Activated CD8-positive, alpha-beta memory T cell treated with anti-CD3 and anti-CD28 coated beads, Interleukin-2, amount 10 ng/mL, durations not matched to agents 7 days and 5 days (primary cell): ENCODE measurements at places on chromosomes 4 and X.

GRCh38 chr4:162849937-162850336 is 316.8 kb downstream of the NAF1 start:
- no peak for DNase-seq

GRCh38 chr4:61379406-61379805 is 179.3 kb downstream of the ADGRL3 start:
- DNase-seq, result no peak

DNA sequence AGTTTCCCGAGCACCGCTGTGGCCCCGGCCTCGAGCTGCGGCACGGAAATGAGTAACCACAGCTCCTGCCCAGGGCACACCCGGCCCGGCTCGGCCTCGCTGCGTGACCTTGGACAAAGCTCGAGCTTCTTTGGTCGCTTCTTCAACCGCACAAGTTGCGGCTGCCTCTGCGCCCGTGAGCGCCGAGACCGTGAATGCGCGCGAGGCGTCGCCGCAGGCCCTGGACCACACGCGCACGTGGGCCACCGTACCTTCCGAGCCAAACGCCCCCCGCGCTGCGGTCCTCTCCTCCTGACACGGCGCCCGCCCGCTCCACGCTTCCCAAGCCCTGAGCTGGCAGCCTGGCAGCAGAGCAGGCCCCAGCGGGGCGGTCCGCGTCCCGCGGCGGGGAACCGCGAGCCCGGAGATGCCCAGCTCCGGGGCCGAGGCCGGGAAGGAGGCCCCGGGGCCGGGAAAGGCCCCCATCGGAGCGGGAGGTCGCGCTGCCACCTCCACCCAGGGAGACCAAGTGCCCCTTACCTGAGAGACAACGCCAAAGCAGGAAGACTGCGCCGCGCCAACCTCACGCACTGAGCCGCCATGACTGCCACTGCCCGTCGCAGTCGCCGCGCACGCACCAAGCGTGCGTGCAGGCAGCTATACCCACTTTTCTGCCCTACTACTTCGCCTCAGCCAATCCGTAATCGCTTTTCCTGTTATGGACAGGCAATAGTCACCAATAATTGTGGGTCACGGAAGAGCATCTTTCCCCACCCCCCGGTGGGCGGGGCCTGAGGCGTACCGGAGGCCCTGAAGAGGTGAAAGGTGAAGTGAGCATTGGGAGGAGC is at the start of gene GRPEL1:
Gene GRPEL1, minus strand, starts transcription at position 613 of the 827 bp plus-strand sequence. Its CDS starts 32 bp downstream, at position 581.
- DNase-seq, result peak; percentile 100

- no peak for DNase-seq
These were observed 450.6 kb upstream of the TENM3 start for GRCh38 chr4:181792641-181793040.

DNA sequence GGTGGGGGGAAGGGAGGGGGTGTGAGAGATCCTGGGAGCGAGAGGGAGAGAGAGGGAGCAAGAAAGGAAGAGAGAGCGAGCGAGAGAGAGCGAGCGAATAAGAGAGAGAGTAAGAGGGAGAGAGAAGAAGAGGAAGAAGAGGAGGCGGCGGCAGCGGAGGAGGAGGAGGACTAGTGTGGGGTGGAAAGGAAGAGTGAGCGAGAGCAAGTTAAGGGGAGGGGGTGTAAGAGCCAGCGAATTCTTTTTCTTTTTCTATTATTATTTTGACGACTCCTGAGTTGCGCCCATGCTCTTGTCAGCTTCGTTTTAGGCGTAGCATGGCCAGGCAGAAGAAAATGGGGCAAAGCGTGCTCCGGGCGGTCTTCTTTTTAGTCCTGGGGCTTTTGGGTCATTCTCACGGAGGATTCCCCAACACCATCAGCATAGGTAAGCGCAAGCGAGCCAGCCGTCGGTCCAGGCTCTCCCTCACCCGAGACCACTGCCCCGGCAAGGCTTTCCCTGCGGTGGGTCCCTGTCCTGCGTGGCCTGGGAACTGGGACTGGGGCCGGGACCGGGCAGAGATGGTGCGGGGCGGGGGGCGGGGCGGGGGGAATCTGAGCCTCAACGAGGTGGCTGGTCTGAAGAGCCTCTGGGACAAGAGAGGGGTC is at the start of gene GRIA3:
Gene GRIA3, plus strand, starts transcription at position 60 of the 647 bp plus-strand sequence. Its CDS starts 258 bp downstream, at position 318.
- DNase-seq, result no peak

DNA sequence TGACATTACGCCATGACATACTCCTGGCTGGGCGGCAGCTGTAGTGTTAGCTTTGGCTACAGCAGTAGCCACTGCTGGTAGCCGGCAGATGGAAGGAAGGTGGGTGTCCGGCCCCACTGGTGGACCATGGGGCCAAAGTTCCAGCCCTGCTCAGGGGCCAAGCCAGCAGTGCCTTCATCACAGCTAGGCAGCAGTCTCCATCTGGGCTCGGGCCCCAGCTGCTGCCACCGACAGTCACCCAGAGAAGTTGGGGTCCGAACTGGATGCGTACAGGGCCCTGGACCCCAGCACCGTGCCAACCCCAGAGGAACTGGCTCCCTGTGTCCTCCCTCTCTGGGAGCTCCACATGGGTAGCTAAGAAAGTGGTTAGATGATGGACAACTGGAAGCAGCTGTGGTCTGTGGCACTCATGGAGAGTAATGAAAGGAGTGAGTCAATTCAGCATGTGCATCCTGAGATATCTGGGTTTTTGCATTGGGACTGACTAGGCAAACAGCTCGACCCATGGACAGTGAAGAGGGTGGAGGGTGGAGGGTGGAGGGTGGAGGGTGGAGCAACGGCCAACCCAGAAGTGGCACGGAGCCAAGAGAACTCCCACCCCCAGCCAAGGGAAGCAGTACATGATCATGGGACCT is 366.6 kb upstream of the GRIA3 start:
- DNase-seq, result no peak

DNA sequence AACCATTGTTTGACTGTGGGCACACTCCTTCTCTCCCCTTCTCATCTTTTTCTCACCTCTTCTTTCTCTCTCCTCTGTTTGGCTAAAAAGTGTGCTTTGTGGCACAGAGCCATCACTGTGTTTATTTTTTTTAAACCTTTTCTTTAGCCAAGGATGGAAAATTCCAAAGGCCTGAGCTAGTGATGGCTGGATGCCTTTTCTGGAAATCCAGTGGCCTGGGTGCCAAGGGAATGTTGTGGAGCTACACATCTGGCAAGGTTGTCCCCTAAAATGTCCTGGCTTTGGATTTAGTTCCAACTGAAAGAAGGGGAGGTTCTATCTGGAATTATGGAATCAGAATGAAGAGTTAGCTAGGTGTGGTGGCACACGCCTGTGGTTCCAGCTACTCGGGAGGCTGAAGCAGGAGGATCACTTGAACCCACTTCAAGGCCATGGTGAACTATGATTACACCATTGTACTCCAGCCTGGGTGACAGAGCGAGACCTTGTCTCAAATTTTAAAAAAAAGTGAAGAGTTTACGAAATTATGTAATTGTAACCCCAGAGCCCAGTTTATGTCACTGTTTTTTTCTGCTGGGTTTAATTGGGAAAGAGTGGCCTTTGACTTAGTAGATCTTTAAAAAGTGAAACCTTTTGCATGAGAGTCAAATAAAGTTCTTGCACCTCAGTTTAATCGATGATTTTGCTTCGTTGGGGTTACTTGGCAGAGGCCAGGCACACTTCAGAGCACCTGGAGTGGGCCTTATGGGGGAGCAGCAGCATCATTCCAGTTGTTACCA is 17.7 kb downstream of the DOCK11 start:
- no peak for DNase-seq

DNA sequence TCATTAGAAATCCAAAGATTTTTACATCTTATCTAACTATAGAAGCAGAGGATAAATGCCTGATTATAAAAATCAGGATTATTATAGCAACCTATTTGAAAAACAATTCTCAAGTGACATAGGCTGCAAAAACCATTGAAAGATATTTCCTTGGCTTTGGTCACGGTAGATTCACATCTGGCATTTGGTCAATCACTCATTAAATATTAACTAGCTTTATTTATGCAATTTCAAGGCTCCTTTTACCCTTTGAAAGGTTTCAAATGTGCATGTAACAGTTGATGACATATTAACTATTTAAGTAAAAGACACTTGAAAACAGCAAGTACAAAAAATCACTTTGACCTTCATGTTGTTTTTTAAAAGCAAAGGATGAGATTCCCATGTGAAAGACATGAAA is 98.1 kb downstream of the MMRN1 start:
- DNase-seq, result no peak

DNA sequence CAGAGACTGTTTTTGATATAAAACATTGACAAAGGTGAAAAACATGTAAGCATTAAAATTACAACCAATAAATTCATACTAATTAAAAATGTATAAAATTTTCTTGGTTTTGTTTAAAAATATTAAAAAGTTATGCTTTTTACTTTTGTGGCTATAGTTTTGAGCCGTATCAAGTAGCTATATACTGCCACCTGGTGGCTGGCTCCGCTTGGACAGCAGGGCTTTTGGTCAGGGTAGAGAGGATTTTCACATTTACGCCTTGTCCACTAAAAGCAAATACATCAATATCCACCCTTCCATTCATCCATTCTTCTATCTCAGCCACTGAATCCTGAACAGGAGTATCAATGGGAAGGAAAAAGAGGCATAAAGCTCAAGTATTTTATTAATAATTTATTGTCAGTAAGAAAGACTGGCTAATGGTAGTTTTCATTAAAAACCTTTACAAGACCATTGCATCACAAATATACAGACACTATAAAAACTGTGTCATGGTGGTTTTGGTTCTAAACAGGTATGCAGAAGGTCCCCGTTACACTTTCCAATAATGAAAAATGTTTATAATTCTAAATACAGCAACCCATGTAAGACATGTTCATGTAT is 32.1 kb upstream of the MTNR1A start:
- peak; percentile 59 for DNase-seq

DNA sequence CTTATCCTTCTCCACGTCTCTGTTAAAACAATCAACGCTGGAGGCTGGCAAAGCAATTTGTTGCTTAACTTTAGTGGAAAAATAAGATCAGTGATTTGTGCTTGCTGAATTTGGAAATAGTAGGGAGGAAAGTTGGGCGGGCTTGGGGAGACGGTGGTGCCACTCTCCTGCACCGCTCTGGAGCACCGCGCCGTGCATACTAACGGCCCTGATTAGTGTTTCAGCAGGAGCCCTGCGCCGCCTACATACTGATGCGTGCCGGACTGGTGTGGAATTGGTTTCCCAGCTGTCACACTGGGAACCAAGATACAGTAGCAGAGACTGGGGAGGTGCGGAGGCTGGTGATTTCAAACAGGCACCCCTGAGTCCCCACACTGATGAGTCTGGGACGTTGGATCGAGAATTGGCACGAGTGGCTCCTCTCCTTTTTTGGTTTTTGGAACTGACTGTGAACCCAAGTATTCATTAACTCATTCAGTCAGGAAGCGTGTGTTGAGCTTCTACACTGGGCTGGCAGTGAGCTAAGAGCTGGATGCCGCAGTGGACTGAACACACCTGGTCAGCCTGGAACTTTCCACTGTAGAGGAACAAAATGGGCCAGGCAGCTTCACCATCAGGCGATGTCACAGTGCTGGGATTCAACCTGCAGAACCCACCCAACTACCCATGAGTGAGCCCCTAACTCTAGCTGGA is 29.0 kb upstream of the PSAPL1 start:
- DNase-seq, result no peak

GRCh38 chr4:113327494-113327893 is 278.0 kb downstream of the ANK2 start:
- DNase-seq, result no peak

- no peak for DNase-seq
These were observed 1.1 kb downstream of the CTBP1 start for GRCh38 chr4:1247864-1248244.

GRCh38 chrX:8879750-8880149 is 78.6 kb upstream of the FAM9A start:
- DNase-seq, result peak; percentile 42

GRCh38 chrX:101009090-101009489 is 39.6 kb downstream of the ARL13A start:
- no peak for DNase-seq

- no peak for DNase-seq
These were observed 344.2 kb downstream of the MAPK10 start for GRCh38 chr4:86015412-86016350.

DNA sequence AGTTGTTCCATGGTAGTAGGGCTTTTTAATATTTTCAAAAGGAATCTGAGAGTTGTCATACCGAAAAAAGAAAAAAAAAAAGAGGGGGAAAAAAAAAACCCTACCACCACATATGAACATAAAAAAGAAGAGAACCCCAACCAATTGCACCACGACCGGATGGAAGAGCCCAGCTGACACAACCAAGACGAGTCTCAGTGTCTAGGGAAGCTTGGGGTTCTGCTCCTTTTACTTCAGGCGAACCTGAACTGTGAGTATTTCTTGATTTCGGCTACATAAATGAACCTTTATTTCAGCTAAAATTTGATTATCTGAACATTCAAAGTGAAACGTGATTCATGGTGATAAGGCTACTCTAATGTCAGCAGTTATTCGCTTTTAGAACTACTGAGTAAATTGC is at the start of gene GPR34:
Gene GPR34, plus strand, starts transcription at position 139 of the 400 bp plus-strand sequence. CDS start 6,661 bp downstream, outside the sequence.
- DNase-seq, result peak; percentile 49

- no peak for DNase-seq
These were observed 855 bp downstream of the GPRASP2 start for GRCh38 chrX:102712981-102713625.

DNA sequence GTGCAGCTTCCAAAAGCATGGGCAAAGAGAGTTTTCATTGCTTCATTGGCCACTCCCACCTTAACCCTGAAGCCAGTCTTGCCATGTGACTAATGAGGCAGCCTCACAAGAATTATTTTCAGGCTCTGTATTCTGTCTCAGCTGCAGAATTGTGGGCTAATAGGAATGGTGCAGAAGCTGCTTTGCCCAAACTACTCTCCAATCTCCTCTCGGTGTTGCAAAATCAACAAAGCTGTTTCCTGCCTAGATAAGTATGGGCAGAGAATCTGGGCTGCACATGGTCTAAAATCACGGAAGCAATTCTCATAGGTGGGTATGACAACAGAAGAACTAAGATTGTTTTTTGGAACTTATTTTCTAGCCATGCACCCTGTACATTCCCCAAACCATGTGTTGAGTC is 31.4 kb downstream of the PPP1R2C start:
- DNase-seq, result no peak

- no peak for DNase-seq
These were observed 38.2 kb upstream of the ADAM29 start for GRCh38 chr4:174880001-174880400.

DNA sequence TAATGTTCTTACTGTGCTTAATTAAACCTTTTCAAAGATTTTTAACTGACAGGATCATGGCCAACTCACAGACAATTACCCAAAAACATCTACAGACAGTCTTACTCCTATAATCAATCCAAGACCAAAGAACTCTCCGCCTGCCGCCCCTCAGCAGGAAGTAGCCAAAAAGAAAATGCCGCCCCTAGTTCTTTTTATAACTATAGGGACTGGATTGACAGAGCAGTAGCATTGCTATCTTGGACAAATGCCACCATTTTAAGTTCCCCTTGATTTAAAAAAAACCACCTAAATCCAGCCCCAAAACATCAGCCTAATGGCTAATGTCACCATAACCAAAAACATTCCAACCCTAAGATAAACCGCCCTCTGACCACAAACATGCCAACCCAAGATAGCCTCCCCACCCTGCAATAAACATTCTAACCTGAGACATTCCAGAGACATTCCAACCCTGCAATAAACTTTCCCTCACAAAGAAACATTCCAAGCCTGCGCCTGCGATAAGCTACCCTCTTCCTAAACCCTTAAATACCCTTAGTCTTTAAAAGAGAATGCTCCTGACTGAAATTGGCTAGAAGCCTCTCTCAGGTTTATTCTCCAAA is 77.0 kb downstream of the COQ2 start:
- no peak for DNase-seq

- no peak for DNase-seq
These were observed 15.8 kb downstream of the FTSJ1 start for GRCh38 chrX:48491809-48492208.
